AG20443 (cell line): ENCODE measurements at places on chromosomes 4 and X.
A peak's percentile ranks its signal among the peaks of the same experiment; 100 is the strongest.

DNA sequence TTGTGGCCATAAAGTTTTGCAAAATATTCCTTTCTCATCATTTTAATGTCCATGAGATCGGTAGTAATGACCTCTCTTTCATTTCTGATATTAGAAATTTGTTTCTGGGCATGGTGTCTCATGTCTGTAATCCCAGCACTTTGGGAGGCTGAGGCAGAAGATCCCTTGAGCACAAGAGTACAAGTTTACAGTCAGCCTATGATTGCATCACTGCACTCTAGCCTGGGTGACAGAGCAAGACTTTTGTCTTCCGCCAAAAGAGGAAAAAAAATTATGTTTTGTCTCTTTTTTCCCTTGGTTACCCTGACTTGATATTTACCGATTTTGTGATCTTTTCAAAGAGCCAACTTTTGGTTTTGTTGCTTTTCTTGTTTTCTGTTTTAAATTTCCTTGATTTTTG, 10.8 kb upstream of the NKAP start:
- no peak for DNase-seq

DNA sequence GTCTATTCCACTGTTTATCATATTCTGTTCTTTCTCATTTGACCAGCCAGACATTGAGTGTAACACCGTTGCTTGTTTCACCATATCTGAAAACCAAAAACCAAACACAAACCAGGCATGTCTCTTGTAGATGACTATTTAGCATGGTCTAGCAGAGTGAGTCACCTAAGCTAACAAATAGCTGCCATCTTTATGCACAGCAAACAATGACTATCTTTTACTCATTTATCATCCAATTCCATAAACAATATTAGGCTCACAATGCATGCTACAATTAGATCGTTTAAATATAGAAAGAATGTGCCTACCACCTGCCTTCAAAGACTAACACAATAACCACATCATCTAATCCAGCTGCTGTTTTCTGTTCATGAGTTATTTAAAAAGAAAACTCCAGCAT, 495.4 kb downstream of the PCDH19 start:
- no peak for DNase-seq

- DNase-seq, result no peak
Observed at GRCh38 chr4:184214931-184215330, 2.7 kb downstream of the ENPP6 start.

DNA sequence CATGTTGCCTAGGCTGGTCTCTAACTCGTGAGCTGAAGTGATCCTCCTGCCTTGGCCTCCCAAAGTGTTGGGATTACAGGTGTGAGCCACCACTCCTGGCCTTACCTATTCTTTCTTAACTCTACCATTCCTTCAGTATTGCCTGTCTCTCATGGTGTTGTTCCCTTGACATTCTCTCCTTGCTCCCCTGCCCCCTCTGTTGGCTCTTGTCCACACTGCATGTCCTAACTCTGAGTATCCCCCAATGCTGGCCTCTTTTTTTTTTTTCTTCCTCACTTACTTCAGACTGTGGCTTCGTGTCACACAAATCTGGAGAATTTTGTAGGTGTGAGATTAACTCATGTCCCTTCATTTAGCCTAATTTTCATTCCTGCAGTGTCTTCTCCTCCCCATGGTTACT, 22.9 kb upstream of the FRMPD4 start:
- DNase-seq, result no peak

GRCh38 chrX:42755815-42756214, 22.1 kb downstream of the PPP1R2C start:
- peak; percentile 74 for DNase-seq

GRCh38 chrX:64853424-64853823, 122.8 kb downstream of the ZC4H2 start:
- DNase-seq, result no peak

GRCh38 chr4:82467471-82467870, 37.1 kb downstream of the ENOPH1 start:
- DNase-seq, result no peak

GRCh38 chr4:36224972-36225903, 19.1 kb downstream of the ARAP2 start:
- DNase-seq, result no peak

DNA sequence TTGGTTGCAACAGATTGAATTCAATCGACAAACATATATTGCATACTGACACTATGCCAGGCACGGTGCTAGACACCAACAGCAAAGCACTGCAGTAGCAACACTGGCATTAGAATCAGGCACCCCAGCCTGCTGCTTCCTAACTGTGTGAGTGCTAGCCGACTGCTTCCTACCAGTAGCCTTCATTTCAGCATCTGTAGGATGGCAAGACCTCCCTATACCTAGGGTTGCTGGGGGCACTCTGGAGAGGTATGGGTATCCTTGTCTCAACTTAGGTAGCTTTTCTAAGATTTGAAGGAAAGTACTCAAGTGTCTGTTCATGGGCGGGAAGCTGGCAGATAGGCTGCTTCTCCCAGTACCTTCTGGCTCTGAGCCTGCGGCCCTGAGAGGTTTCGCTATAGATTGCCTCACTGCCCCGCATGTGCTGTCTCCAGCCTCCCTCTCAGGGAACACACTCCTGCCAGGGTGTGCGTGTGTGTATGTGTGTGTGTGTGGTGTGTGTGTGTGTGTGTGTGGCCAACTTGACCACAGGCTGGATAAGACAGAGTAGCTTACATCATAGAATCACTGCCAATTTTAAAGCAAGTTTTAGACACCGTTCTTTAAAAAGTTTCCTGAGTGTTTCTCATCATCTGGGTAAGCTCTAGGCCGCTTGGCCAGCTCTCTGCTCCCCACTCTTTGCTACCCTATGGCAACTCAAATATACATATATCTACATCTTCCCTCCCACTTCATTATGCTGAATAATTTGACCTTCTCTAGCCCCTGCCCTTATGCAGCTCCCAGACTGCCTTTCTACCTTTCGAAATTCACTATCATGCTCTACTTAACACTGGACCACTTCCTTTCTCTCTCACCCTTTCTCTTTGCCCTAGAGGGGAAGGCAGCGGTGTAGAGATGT, 97.0 kb upstream of the PJA1 start:
- DNase-seq, result no peak

DNA sequence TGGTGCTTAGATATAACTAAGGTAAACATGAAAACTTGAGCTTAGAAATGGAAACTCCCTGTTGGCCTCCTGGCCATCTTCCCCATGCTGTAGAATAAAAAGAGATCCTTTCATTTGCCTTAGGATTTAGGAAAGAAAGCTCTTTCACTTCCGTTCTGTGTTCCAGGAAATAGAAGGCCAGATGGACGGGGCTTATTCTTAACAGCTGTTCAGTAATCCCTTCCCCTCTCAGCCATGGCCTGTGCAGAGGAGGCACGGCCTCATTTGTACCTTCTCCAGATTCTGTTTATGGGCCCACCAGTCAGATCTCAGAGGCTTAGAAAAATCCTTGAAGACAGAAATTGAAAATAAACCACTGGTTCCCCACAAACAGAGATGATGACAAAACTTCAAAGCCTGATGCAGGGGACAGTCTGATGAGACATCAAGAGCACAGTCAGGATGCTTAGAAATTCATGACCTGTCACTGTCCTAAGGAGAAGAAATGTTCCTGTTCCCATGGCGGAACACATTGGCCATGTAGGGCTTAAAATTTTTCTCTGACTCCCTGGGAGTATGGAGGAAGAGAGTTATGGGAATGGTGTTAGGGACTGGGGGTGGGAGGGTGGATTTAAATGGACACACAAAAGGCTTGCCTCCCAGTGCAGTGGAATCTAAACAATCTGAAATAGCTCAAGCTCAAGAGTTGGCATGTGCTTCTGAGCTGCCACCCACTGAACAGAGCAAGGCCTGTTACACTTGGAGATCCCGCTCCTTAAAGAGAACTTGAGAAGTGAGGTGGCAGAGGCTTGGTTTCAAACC, 188.8 kb downstream of the SOWAHB start:
- no peak for DNase-seq

DNA sequence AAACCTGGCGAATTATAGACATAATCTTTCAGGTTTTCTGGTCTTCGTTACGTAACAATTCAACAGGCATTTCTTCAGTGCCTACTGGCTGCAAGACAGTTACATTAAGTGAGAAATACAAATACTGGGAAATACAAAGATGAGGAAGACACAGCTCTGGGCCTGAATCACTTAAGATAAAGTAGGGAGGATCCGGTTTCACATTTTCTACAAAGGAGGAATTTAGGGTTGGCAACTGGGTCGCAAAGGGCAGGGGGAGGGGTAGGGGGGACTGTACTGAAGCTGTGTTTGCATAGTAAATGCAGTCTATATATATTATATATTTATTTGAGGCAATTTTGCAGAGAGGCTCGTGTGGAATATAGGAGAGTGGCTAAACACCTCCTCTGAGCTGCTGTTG, 107.4 kb downstream of the MAML3 start:
- no peak for DNase-seq

GRCh38 chr4:77671051-77671450, 65.4 kb downstream of the CXCL13 start:
- no peak for DNase-seq

DNA sequence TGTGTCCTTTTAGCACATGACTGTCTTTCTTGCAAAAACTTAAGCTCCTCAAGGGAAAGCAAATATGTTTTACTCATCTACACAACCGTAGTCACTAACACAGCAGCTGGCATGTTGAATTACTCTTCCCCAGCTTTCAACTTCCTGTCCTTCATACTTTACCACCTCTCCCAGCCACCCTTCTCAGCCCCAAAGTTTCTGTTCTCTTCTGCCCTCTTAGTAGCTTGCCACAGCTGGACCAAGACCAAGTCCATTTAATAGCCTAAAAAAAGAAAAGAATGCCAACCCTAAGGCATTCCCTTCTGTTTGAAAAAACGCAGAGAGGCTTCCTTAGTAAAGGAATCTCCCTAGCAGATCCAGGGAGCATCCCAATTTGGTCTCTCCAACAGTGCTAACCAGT, 36.8 kb downstream of the SRPX2 start:
- DNase-seq, result peak; percentile 9

DNA sequence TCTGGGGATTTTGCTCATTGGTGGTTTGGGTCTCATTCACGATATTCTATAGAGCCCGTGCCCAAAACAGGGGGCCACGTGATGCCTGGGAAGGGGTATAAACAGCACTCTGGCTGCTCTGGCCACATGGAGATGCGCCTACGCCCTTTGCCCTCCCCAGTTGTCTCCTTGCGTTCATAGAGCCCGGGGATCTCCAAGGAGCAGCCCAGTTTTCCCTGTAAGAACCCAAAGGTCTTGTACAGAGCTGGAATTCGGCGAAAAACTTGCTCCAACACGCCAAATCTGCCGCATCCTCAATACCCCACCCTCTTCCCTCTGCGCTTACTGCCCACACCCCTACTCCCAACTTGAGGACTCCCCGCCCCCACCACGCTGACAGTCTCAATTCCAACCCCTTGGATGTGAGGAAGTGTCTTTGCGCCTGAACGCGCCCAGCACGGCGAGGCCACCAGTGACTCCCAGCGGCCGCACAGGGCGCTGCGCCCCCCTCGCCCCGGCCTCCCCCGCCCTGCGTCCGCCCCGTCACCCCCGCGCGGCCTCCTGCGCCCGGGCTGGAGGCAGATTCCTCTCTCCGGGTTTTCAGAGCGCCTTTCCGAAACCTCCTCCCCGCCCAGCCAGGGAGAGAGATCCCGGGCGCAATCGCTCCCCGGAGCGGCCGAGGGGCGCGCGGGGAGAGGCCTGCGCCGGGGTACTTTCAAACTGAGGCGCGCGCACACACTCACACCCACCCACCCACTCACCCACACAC, at the start of gene NHS:
Gene NHS, plus strand, starts transcription at position 582 of the 748 bp plus-strand sequence. CDS start 558 bp downstream, outside the sequence.
- DNase-seq, result peak; percentile 89

GRCh38 chr4:115154826-115155225, 41.4 kb upstream of the NDST4 start:
- peak; percentile 45 for DNase-seq

GRCh38 chr4:11376571-11376970, 52.1 kb downstream of the HS3ST1 start:
- DNase-seq, result no peak

- DNase-seq, result no peak
Observed at GRCh38 chr4:175773566-175773965, 38.5 kb downstream of the GPM6A start.

DNA sequence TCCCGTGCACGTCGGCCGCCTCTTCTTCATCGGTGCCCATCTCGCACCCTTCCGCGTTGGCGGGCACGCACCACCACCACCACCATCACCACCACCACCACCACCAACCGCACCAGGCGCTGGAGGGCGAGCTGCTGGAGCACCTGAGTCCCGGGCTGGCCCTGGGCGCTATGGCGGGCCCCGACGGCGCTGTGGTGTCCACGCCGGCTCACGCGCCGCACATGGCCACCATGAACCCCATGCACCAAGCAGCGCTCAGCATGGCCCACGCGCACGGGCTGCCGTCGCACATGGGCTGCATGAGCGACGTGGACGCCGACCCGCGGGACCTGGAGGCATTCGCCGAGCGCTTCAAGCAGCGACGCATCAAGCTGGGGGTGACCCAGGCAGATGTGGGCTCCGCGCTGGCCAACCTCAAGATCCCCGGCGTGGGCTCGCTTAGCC, 1.4 kb downstream of the POU4F2 start:
- DNase-seq, result no peak

- DNase-seq, result peak; percentile 48
Observed at GRCh38 chr4:8306511-8307021, 37.0 kb downstream of the HTRA3 start.

DNA sequence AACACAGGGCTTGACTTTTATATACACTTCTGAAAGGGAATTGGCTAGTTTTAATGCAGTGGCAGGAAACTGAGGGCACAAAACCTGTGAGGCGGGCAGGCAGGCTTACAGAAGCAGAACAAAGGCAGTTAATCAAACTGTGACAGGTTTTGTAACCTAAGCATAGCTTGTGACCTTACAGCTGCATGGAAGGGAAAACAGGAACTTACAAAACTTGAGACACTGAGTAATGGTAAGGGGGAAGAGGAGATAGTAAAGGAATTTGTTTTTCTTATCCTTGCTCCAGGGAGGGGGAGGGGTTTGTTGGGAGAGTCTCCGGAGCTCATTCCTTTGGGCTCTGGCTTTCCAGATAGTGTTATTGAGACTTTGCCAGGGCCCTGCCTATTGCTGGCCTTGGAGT, 55.6 kb downstream of the SLITRK4 start:
- no peak for DNase-seq

DNA sequence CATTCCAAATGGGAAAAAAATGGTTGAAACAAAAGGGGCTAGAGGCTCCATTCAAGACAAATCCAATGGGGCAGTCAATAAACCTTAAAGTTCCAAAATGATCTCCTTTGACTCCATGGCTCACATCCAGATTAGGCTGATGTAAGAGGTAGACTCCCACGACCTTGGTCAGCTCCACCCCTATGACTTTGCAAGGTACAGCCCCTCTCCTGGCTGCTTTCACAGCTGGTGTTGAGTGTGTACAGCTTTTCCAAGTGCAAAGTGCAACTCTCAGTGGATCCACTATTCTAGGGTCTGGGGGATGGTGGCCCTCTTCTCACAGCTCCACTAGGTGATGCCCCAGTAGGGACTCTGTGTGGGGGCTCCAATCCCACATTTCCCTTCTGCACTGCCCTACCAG, 21.5 kb downstream of the SULT1B1 start:
- DNase-seq, result no peak

DNA sequence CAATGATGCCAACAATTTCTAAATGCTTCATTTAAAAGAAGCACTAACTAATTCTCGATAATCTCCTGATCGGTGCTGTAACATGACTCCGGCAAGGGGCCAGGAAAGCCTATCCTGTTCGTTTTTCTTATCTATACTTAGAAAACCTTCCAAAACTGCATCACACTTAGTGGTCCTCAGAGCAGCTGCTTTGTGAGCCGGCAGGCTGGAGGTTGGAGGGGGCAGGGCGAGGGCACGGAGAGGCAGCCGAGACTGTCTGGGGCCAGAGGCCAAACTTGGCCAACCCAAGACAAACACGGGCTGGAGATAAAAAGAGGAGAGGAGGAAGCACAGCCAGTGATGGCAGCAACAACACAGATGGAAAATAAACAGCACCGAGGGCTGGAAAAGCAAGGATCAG, 455.7 kb downstream of the BCOR start:
- DNase-seq, result no peak

- DNase-seq, result no peak
Observed at GRCh38 chr4:13169731-13170525, 314.2 kb downstream of the RAB28 start.
